HFF-Myc (cell line): ENCODE measurements at places on chromosomes 13 and 19.

- no peak for DNase-seq
These were observed 65.7 kb upstream of the C13orf46 start for GRCh38 chr13:114039471-114040141.

GRCh38 chr13:64993514-64994164 is 2236.5 kb downstream of the PCDH9 start:
- no peak for DNase-seq

- no peak for DNase-seq
These were observed 170.1 kb downstream of the OLFM4 start for GRCh38 chr13:53198736-53199135.

DNA sequence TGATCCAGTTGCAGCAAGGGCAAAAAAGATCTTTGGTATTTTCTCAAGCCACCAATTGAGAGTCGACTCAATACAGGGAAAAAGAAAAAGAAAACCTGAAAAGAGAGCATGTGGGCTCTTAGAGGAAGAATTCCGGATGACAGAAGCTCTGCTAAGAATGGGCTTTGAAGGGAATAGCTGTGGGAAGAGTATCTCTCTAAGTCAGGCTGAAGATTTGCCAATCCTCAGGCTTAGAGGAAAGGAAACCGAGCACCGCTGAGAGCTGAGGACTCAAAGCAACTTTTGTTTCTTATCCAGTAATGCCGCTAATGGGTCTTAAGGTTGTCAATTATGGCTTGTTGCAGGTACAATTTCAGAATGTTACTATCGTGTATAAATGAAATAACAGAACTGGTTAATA is 166.4 kb downstream of the EFNB2 start:
- no peak for DNase-seq

- DNase-seq: no peak
These were observed 1.8 kb downstream of the HMGB1 start for GRCh38 chr13:30463787-30464495.

- no peak for DNase-seq
These were observed 4.5 kb upstream of the ELOF1 start for GRCh38 chr19:11563532-11563931.

GRCh38 chr19:46435009-46435408 is 6.3 kb upstream of the PNMA8C start:
- no peak for DNase-seq

GRCh38 chr13:77715233-77715891 is 17.9 kb downstream of the SLAIN1 start:
- DNase-seq: no peak

DNA sequence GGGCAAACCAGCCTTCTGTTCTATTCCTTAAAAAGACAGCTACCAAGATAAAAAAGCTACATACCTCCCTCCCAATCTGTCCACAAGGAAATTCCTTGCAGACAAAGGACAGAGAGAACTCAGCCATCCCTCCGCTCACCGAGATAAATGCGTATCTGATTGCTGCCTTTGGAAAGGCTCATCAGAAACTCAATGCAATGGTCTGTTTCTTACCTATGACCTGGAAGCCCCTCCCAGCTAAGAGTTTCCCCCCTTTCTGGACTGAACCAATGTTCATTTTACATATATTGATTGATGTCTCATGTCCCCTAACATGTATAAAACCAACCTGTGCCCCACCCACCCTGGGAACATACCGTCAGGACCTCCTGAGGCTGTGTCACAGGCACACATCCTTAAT is 11.6 kb downstream of the BTBD2 start:
- DNase-seq: no peak

- no peak for DNase-seq
These were observed 1.1 kb upstream of the ATP11A start for GRCh38 chr13:112688560-112689302.

- peak; percentile 78 for DNase-seq
These were observed 63.4 kb upstream of the LRCH1 start for GRCh38 chr13:46489586-46490023.

- DNase-seq: no peak
These were observed 79.1 kb downstream of the ABCC4 start for GRCh38 chr13:95221971-95222732.

GRCh38 chr13:95641291-95642027 is 3.0 kb downstream of the DZIP1 start:
- DNase-seq: no peak

- DNase-seq: no peak
These were observed 4.4 kb upstream of the CHAMP1 start for GRCh38 chr13:114309806-114310410.

DNA sequence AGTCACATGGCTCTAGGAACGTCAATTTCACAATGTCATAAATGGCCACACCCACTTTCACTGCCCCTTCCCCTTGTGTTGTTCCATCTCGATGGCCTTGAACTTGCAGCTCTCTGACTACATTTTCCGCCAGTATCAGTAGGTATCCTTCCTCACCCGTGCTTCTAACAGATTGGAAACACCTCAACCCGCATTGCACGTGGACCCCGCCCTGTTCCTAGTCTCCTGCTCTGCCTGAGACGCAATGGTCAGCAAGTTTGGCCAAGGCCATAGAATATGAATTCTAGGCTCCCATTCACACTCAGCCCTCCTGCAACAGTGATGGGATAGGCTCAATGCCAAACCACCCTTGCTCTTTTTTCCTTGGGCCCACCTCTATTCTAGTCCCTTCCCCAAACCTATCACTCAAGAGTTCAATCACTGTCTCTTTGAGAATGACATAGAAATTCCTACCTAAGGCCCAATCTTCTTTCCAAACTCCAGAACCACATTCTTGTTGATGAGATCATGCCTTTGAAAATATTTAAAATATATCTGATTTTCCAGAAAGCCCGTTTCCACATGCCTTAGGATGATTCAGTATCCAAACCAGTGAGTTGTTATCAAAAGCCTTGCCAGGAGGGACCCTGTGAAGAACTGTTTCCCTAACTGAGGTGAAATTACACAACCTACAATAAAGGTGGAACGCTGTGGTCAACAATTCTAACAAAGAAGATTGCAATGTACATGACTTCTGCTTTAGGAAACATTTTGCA is 334.6 kb downstream of the MYO16 start:
- DNase-seq: no peak

- DNase-seq: no peak
These were observed 15.7 kb downstream of the PBX4 start for GRCh38 chr19:19602713-19603324.

DNA sequence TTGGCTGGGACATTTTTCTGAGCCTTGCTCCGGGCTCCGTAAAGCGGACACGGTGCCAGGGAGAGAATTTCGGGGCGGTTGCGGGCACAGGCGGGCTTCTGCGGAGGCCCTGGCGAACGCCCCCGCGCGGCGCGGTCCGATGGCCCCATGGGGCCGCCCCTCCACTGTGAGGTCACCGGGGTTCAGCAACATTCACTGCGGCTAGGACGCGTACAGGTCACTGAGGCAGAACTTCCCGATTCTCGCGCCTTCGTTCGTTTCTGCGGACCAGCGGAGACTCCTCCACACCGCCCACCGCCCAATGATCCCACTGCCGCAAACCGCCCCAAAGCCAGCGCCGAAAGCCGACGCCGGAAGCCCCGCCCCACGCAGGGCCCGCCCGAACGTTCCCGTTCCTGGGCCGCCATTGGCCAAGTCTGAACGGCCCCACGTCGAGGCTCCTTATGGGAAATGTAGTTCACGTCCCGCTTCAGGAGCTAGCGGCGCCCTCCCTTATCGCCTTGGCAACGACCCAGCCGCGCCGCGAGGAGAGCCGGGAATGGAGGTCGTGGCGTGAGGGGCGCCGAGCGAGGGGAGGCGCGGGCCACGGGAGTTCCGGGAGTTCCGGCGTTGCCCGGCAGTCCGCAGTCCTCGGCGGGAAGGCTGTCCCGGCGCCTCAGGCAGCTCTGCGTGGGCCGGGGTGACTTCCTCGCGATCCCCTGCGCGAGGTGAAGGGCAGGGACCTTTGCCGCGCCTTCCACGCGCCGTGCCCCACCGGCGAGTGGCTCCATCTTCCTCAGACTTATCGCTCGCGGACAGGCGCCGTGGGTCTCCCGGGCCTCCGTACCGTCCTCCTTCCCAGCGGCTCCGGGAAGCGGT is at the start of gene ZNF584:
ZNF584 (plus strand) TSS at position 498 of the 858 bp plus-strand sequence. CDS start 499 bp downstream, outside the sequence.
- DNase-seq: peak; percentile 79

- DNase-seq: no peak
These were observed 53.0 kb downstream of the ARHGEF7 start for GRCh38 chr13:111168107-111168506.

DNA sequence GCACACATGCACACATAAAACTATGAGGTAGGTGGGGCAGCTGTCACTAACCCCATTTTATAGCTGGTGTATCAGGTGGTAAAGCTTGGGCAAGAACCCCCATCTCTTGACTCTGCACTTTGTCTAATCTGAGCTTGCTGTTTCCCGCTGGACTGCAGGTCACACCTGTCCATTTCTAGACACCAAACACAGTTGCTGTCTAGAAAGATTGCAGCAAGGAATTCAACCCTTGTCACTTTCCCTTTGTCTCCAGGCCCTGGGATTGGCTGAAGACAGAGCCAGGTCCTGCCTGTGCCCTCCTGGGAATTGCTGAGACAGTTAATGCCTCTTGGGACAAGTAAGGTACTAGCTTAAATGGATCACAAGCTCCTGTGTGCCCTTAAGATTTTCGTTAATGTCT is 83.8 kb downstream of the RNASEH2B start:
- DNase-seq: no peak

DNA sequence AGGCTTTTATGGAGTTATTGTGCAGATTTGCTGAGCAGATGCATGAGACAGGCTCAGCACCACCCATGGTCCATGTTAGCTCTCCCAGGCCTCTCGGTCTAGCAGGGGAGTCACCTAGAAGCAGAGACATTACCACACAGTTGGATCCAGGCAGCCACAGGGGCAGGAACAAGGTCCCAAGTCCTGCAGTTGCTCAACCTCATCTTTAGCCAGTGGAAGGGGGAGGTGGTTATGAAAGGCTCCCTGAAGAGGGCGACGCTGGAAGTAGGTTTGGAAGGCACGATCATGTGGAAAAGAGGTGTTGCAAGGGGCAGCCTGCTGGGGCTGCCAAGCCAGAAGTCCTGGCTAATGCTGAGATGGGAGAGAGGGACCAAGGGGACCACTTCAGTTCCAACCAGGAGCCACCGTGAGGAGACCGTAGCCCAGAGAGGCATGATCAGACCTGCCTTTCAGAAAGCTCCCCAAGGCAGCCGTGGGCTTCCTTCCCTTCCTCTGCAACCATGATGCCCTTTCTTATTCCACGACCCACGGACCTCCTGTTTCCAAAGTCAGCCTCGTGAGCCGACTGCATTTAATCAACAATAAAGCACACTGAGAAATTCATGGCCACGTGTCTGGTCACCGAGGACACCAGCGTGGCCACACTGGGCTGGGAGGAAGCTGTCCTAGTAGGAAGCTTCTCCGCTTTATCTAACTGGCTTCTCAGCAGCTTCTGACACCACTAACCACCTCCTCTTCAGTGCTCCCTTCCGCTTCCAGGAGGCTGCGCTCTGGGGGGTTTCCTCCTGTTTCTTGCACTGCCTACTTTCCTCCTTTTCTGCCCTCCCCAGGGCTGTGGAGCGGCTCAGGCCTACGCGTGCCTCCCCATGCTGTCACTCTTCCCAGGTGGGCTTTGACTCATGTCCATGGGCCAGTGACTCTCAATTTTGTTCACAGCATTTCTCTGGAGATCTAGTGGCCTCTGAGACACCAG is 2.6 kb downstream of the AP1M1 start:
- DNase-seq: no peak

DNA sequence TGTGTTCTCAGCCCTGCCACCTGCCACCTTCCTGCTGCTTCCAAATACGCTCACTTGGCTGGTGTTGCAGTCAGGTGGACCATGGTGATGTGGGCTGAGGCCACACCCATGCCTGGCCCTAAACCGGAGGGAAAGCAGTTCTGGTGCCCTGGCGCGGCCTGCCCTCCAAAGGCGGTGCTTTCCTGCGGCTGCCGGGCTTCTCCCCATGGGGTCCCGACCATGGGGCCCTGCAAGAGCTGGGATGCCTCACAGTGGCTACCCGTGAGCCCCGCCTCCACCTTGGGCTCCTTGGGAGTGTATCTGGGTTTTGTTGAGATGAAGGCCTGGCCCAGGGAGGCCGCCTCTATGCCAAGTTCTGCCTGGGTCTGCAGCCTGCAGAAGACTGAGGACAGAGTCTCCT is 73.7 kb downstream of the ERICH6B start:
- DNase-seq: no peak

DNA sequence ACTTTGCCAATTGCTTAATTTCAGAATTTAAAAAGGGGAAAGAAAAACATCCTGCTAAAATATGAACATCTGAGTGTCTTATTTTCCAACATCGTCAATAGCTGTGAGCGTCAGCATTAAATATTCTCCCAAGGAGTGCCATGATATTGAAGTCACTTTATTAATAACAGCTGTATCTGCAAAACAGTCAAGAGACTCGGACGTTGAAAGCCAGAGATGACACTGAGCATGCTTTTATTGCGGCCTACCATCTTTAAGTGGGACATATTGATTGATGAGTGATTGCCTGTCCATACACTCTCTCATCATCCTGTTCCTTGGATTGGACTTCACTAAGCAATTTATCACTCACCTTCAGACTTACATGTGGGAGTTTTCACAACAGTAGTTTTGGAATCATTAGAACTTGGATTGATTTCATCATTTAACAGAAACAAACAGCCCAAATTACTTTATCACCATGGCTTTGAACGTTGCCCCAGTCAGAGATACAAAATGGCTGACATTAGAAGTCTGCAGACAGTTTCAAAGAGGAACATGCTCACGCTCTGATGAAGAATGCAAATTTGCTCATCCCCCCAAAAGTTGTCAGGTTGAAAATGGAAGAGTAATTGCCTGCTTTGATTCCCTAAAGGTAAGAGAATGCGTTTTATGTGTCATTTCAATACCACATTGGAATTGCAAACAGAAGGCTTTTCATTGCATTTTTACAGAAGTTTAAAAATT is 53.8 kb downstream of the MBNL2 start:
- no peak for DNase-seq

DNA sequence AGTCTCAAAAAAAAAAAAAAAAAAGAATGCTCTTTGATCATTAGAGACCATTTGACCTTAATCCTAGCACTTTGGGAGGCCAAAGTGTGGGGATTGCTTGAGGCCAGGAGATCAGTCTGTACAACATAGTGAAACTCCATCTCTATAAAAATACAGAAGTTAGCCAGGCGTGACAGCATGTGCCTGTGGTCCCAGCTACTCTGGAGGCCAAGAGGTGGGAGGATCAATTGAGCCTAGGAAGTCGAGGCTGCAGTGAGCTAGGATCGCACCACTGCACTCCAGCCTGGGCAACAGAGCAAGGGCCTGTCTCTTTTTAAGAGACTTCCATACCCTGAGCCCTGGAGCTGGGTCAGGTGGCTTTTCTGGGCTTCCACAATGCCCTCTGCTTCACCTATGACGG is 11.5 kb upstream of the COLGALT1 start:
- no peak for DNase-seq

DNA sequence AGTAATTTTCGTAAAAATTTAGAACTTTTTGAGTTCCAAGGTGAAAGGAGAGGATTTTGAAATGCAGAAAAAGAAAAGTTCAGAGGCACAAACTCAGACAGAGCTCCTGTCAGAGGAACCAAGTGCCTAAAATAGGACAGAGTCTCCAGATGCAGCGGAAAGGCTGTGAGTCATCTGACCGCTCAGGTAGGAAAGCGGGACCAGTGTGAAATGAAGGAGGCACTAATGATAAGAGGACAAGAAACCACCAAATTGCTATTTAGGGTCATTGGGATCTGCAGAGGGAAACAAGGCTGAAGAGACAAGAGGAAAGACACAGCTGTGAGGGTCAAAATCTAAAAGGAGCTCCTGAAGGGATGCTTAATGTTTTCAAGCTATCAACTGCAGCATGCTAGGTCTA is 34.9 kb downstream of the IRS2 start:
- DNase-seq: no peak

- DNase-seq: no peak
These were observed 12.1 kb downstream of the TYK2 start for GRCh38 chr19:10368101-10368803.

GRCh38 chr19:17340302-17340870 is 3.0 kb downstream of the GTPBP3 start:
- no peak for DNase-seq
